ENCODE measurements at places on chromosomes 12 and 14.

GRCh38 chr12:123358035-123358434, 6.6 kb downstream of the SBNO1 start:
- DNase-seq, result no peak

DNA sequence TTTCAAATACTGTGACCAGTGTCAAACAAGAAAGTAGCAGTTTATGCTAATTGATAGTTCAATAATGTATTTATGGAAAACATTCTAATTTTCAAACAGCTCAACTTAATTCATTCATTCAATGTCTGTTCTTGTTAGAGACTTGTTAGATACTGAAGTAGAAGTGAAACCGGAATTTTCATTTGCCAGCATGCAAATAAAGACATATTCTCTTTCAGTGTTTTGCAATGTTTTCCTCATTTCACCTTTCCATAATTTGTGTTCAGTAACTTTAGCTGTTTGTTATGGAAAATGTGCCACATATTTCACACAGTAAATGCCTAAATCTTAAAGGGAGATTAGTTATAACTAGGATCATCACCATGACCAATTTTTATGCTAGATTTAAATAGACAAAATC, 21.2 kb downstream of the TAS2R50 start:
- no peak for DNase-seq

GRCh38 chr12:5201554-5202218, 158.0 kb downstream of the KCNA5 start:
- DNase-seq, result no peak

DNA sequence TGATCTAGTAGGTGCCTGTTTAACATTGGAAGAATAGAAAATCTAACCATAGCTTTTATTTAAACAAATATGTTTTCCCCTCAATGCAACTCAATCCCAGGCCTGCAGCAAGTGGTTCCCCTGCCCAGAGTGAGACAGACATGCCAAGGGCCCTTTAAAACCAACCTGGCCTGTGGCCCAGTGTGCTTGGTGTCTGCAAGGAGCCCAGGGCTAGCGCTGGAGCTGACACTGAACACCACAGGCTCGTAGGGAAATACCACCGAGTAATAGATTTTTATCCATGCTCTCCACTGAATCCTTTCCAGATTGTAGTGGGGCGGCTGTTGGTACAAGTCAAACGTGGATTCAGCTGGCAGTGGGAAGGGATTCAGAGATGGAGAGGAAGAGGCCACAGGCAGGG, 95.6 kb upstream of the NRXN3 start:
- no peak for DNase-seq

GRCh38 chr12:57008178-57008577, 1.8 kb upstream of the ZBTB39 start:
- no peak for DNase-seq

DNA sequence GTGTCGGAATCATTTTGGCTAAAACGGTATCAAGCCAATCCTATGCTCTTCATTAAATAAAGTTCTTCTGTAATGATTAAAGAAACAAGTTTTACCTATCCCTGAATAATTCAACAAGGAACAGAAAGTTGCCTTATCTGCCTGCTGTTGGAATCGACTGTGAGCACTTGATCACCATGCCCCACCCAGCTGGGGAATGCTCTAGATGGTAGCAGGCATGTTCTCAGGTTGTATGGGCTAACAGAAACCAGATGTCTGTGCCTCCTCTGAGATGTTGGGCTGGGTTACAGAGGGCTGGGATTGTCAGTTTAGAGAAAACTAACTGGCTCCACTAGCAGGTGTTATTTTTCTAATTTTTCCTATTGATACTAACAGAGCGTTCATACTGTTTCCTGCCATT, 28.9 kb downstream of the RTRAF start:
- no peak for DNase-seq

GRCh38 chr12:42448841-42449240, 122.9 kb downstream of the PPHLN1 start:
- no peak for DNase-seq

- DNase-seq, result no peak
Observed at GRCh38 chr14:68819260-68819691, 26.4 kb upstream of the ZFP36L1 start.

- no peak for DNase-seq
Observed at GRCh38 chr14:69300601-69301221, 40.8 kb downstream of the GALNT16 start.

GRCh38 chr14:66746316-66747006, 238.5 kb downstream of the GPHN start:
- no peak for DNase-seq

- no peak for DNase-seq
Observed at GRCh38 chr14:96117101-96117897, 78.1 kb downstream of the C14orf132 start.

- no peak for DNase-seq
Observed at GRCh38 chr12:116662612-116663144, 75.2 kb downstream of the SPRING1 start.

GRCh38 chr12:100169345-100169744, 26.7 kb upstream of the BLTP3B start:
- no peak for DNase-seq

- no peak for DNase-seq
Observed at GRCh38 chr12:3000548-3001275, 41.5 kb downstream of the TEAD4 start.

DNA sequence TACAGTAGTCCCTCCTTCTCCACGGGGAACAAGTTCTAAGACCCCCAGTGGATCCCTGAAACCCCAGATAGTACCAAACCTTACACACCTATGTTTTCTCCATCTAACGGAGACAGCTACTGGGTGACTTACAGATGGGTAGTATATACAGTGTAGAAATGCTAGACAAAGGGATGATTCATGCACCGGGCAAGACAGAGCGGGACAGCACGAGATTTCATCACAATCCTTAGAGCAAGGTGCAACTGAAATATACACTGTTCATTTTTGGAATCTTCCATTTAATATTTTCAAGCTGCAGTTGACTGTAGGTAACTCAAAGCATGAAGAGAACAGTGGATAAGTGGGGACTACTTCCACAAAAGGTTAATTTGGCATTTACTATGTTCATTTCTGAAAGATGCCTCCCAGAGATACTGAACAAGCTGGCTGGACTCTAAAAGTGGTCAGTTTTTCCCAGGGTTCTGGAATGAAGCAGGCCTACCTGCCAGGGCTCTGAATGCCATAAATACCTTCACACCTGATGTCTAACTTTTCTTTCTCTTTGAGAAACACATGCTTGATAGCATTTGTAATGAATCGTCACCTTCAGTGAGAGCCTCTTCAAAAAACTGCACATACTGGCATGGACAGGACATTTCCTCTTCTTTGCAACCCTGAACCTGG, 127.7 kb upstream of the FOXN3 start:
- no peak for DNase-seq

DNA sequence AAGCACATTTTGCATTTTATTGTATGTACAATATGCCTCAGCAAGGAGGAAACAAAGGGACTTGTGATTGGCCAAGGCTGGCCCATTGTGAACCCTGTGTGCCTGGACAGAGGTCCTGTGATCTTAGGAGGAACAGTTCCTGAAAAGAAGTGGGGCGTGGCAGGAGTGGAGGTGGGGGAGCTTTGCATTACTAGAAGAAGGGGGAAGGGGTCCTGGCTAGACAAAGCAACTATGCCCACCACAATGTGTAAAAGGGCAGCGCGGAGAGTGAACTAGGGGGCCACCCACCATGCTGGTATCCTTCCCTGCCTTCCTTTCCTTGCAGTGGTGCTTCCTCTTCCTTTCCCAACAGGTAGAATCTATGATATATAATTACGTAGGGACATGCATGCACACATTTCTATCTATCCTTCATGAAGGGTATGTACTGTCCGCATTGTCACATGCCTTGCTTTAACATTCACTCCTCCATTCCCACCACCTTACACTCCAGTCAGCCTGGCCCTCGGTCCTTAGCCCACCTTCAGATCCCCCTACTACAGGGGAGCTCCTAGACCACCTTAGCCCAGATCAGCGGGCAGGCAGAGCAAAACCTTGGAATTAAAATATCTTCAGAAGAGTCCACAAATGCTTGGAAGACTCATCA, 12.5 kb downstream of the KRT8 start:
- DNase-seq, result no peak

- DNase-seq, result no peak
Observed at GRCh38 chr12:116708826-116709756, 28.8 kb downstream of the SPRING1 start.

DNA sequence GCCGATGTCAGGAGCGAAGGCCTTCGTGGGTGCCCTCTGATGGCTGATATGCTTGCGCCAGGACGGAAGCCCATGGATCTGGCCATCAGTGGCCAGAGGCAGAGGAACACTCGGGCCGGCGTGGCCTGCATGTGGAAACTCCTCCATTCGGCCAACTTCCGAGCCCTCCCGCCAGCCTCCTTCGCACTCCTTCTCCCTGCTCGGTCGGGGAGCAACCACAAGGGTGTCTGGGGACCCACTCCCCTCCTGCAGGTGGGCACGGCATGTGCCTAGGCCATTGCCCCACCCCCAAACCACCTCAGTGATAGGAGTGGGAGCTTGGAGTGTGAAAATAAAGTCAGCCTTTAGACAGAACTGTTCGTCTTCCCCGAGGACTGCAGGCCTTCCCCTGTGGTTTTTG, 231.3 kb downstream of the BCL11B start:
- no peak for DNase-seq

DNA sequence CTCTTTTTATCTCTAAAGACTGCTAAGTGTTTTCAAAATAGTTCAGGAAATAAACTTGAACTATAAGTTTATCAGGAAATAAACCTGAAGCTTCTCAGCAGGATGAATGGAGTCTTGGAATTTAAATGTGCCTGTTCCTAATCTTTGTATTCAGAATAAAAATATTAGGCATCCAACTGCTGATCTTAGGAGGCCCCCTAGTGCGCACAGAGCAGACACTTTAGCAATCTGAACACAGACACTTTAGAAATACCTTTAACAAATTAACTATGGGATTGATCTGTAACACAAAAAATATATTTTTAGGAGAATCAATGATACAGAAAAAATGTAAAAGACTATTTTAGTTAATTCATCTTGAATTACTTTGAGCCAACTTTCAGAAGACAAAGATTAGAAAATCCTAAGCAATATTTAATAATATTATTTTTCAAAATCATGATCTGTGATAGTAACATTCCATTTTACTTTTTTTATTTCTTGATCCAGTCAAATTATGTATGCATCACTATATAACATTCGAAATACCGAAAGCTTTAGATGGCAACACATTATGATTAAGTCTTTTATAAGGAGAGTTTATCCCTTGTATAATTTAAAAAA, 80.9 kb downstream of the SLC41A2 start:
- peak; percentile 4 for DNase-seq

DNA sequence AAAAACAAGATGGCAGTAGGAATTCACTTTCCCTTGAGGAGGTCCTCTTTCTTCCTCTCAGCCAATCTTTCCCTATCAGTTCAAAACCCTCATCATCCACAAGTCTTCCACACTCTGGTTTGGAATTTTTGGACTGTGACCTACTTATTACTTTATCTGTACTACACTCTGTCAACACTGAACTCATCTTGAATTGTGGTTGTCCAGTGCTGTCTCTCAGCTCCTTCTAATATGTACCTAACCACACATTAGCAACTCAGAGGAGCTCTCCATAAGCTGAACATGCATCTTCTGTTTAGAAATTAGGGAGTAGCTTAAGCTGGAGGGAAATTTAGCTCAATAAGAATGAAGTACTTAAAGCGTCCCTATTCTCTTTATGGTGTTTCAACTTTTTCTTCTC, 34.8 kb downstream of the SLC38A1 start:
- no peak for DNase-seq

DNA sequence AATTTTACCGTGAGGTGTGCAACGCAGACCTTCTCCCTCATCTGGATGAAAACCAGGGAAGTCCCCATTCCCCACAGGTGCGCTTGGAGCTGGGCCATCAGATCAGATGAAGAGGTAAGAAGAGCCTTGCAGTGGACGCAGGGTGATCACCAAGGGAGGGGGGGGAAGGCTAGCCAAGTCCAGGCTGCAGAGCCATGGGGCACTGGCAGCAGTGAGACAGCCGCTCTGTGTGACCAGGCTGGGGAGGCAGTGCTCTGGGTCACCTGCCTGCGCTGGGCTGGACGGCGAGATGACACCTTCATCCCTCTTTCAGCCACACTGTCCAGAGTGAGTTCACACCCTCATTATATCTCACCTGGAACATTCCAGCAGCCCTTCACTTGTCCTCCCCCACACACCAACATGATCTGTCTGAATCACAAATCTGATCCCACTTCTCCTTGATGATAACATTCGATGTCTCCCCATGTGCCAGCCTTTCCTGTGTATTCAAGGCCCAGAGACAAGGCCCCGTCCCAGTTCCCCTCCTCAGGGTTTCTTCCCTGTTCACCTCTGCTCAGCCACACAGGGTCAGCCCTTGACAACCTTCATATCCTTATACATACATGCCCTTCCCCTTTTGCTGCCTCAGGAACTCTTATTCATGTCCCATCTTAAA, 65.9 kb upstream of the VASH1 start:
- no peak for DNase-seq

DNA sequence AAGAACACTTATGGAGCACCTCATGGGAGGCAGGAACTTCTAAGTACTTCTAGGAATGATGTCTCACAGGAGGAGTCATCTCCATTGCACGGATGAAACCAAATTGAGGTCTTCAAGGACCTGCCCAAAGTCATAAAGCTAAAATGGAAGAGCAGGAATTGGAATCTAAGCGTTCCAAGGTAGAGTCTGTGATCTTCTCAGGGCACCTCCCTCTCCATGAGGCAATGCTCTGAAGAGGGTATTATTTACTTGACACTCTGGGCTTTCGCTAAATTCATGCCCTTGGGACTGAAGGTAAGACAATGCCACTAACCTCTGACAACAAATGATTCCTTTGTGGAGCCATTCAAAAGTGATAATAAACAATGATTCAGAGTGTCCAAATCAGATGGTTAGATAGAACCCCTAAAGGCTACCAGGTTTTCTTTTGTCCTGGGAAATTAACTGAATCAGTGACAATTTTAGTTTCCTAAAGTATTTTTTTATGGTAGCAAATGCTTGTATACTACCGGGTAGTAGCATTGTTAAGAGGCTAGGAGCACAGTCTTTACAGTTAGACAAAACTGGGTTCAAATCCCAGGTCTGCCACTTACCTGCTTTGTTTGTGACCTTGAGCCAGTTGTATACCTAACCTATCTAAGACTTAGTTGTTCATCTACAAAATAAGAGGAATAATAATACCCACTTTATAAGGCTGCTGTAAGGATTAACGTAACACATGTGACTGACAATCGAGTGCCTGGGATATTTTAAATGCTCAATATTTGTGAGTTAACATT, 12.3 kb downstream of the HMGA2 start:
- no peak for DNase-seq

DNA sequence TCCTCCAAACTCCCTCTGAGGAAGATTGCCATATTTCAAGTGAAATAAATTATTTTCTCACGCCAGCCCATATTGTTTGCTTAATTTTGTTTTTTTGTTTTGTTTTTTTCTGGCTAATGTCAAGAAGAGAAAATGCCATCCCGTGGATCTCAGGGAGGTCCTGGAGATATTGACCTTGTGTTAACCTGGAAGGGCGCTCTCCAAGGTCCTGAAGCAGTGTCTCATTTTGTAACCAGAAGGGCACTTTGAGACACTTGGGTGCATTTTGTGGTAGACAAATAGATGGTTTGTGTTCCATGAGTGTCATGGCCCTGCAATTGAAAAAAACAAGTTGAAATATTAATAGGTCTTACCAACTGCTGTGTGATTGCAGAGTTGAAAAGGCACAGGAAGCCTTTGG, 268.9 kb downstream of the SUDS3 start:
- DNase-seq, result no peak

- DNase-seq, result no peak
Observed at GRCh38 chr12:50353869-50354593, 42.4 kb downstream of the FAM186A start.

GRCh38 chr12:56431850-56432249, 17.4 kb downstream of the TIMELESS start:
- DNase-seq, result no peak

- DNase-seq, result no peak
Observed at GRCh38 chr12:65269603-65270002, 8.9 kb upstream of the MSRB3 start.

Data from stimulated activated CD8-positive, alpha-beta memory T cell treated with anti-CD3 and anti-CD28 coated beads, Interleukin-15, amount 100 ng/mL, for 1 hour (primary cell).